ENCODE measurements at places on chromosomes 4 and X. TPM values are rescaled to one million over a fixed set of nuclear protein-coding genes. Genes with fewer than 3 reads are reported as not detected.

DNA sequence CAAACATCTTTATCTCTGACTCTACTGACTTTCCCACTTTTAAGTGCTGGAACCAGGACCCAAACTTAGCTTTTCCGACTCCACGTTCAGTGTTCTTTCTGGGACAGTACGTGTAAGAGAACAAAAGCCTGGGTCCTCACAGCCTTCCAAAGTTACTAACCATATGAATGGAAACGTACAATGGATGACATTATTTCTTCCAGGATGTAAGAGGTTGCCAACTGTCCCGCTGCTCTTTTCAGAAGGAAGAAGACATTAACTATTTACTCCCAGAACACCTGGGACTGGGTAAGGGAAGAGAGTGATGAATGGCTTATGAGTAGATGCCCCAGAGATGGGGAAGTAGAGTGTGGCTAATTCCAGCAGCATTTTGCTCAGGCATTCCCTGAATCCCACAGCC is 114.7 kb downstream of the TRAPPC11 start:
- no peaks in the 10 kb centered on the region for H3K27me3 ChIP-seq
- no peak overlapping the region for H3K27ac ChIP-seq
- no peak for DNase-seq
- no peaks in the 10 kb centered on the region for H3K36me3 ChIP-seq
- no peak overlapping the region for H3K4me3 ChIP-seq

DNA sequence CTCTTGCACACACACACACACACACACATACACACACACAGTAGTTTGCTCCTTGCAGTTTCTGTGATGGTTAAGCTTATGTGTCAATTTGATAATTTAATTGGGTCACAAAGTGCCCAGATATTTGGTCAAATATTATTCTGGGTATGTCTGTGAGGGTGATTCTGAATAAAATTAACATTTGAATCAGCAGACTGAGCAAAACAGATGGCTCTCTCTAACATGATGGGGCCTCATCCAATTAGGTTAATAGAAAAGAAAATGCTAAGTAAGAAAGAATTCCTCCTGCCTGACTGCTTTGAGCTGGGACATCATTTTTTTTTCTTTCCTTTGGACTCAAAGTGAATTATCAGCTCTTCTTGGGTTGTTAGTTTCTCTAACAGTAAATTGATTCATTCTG is 191.2 kb upstream of the INTU start:
- H3K27ac ChIP-seq, result no peak overlapping the region
- H3K4me1 ChIP-seq, result no peaks in the 10 kb centered on the region
- DNase-seq, result no peak
- no peaks in the 10 kb centered on the region for H3K27me3 ChIP-seq

EREG gene
- total RNA-seq, result not detected

CSN1S1 gene
- total RNA-seq, result not detected

MAGEB10 gene
- total RNA-seq, result not detected

SLIT2 gene
- 1.8 TPM for total RNA-seq

- H3K36me3 ChIP-seq, result no peaks in the 10 kb centered on the region
- H3K27me3 ChIP-seq, result no peaks in the 10 kb centered on the region
- H3K4me3 ChIP-seq, result no peak overlapping the region
- H3K4me1 ChIP-seq, result no peaks in the 10 kb centered on the region
- no peak for DNase-seq
Observed at GRCh38 chrX:24777660-24778059, 83.9 kb downstream of the POLA1 start.

CNKSR2 gene
- total RNA-seq, result 2.1 TPM

GRCh38 chrX:122866532-122866931 is 317.5 kb upstream of the GRIA3 start:
- no peaks in the 10 kb centered on the region for H3K27me3 ChIP-seq
- no peak for DNase-seq
- H3K4me3 ChIP-seq, result no peak overlapping the region

- H3K27ac ChIP-seq, result no peak overlapping the region
- peak; percentile 41 for DNase-seq
- H3K36me3 ChIP-seq, result no peaks in the 10 kb centered on the region
- H3K27me3 ChIP-seq, result no peaks in the 10 kb centered on the region
Observed at GRCh38 chrX:11143931-11144678, 33.0 kb downstream of the HCCS start.

ZXDA gene
- 1.9 TPM for total RNA-seq

GRCh38 chrX:110310896-110311295 is 7.0 kb downstream of the AMMECR1 start:
- peaks cover 3% of the 10 kb centered on the region for H3K27me3 ChIP-seq
- DNase-seq, result no peak
- no peak overlapping the region for H3K4me3 ChIP-seq

FGFBP2 gene
- total RNA-seq, result not detected

- DNase-seq, result no peak
- H3K4me3 ChIP-seq, result no peak overlapping the region
- no peak overlapping the region for H3K27ac ChIP-seq
- no peaks in the 10 kb centered on the region for H3K36me3 ChIP-seq
- H3K4me1 ChIP-seq, result peaks cover 9% of the 10 kb centered on the region
Observed at GRCh38 chrX:8726031-8726652, 5.8 kb downstream of the ANOS1 start.

DNA sequence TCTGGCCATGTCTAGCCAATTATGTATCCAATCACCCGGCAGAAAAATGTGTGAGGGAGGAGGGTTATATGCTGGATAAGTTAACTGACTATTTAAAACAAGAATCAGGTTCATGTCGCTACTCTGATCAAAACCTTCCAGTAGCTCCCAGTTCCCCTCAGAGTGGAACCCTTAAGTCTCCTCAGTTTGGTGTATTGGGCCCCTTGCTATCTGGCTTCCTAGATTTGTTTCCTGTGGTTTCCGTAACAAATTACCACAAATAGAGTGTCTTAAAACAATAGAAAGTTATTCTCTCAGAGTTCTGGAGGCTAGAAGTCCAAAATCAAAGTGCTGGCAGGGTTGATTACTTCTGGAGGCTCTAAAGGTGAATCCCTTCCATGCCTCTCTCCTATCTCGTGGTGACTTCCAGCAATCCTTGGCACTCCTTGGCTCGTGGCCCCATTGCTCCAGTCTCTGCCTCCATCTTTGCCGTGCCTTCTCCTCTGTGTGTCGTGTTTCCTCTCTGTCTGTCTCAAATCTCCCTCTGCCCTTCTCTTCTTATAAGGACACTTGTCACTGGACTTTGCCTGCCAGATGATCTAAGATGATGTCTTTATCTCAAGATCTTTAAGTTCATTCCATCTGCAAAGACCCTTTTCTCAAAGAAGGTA is 10.5 kb upstream of the ENPP6 start:
- H3K27me3 ChIP-seq, result no peaks in the 10 kb centered on the region
- no peak overlapping the region for H3K27ac ChIP-seq
- DNase-seq, result no peak

- no peaks in the 10 kb centered on the region for H3K4me1 ChIP-seq
- no peaks in the 10 kb centered on the region for H3K36me3 ChIP-seq
- H3K27me3 ChIP-seq, result no peaks in the 10 kb centered on the region
- H3K4me3 ChIP-seq, result no peak overlapping the region
Observed at GRCh38 chr4:85050736-85051135, 84.2 kb upstream of the WDFY3 start.
